Transverse colon (tissue), 4 donors: ENCODE measurements at places on chromosomes 12 and 14. TPM values are rescaled to one million over a fixed set of nuclear protein-coding genes. Genes with fewer than 3 reads are reported as not detected.

IAPP gene
- not detected for total RNA-seq

PLXNC1 gene
- 3.3 TPM for total RNA-seq

WDHD1 gene
- total RNA-seq, result 1.2 TPM

LRRC10 gene
- not detected for total RNA-seq

- DNase-seq, result no peak
These were observed 172.7 kb upstream of the PARP11 start for GRCh38 chr12:4045786-4046494.

- DNase-seq, result no peak
These were observed 17.9 kb downstream of the PXN start for GRCh38 chr12:120247621-120248030.

DNA sequence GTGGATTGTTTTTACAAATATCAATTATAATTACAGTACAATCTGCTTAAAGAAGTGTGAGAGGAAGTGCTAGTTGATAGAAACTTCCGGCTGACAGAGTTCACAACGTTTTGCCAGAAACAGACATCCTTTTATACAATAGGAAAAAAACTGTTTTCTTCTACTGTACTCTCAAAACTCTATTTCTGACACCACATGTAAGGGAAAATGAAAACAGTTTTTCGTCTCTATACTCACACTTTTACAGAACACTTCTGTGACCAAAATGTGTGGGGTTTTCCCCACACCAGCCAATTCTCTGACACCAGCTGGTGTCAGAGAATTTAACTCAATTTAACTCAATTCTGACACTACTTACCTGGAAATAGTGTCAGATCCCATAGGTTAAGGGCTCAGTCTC, 24.2 kb upstream of the HIF1A start:
- no peak for DNase-seq

- no peak for DNase-seq
These were observed 73.8 kb upstream of the FBRSL1 start for GRCh38 chr12:132416121-132416673.

DNA sequence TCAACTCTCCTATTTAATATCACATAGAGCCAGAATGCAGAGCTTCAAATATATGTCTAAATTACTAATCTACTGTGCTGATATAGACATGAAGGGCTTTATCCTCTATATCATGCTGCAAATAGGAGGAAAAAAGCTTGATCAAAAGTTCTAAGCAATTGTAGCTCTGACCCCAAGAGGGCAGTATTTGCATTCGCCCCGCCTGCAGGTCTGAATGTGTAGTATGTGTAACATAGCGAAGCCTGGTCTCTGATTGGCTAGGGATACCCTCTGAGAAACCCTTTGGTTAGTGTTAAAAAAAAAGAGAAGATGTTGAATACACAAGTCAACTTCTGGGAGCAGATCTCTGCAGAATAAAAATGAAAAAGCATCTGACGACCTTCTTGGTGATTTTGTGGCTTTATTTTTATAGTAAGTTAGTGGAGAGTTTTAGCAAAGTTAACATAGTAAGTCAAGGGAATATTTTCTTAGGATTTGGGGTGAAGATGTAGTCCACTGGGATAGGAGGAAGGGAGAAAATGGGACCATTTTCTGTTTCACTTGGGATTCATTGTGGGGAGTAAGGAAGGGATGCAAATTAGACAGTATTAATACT, 151.6 kb upstream of the OR4E1 start:
- DNase-seq, result no peak

DNA sequence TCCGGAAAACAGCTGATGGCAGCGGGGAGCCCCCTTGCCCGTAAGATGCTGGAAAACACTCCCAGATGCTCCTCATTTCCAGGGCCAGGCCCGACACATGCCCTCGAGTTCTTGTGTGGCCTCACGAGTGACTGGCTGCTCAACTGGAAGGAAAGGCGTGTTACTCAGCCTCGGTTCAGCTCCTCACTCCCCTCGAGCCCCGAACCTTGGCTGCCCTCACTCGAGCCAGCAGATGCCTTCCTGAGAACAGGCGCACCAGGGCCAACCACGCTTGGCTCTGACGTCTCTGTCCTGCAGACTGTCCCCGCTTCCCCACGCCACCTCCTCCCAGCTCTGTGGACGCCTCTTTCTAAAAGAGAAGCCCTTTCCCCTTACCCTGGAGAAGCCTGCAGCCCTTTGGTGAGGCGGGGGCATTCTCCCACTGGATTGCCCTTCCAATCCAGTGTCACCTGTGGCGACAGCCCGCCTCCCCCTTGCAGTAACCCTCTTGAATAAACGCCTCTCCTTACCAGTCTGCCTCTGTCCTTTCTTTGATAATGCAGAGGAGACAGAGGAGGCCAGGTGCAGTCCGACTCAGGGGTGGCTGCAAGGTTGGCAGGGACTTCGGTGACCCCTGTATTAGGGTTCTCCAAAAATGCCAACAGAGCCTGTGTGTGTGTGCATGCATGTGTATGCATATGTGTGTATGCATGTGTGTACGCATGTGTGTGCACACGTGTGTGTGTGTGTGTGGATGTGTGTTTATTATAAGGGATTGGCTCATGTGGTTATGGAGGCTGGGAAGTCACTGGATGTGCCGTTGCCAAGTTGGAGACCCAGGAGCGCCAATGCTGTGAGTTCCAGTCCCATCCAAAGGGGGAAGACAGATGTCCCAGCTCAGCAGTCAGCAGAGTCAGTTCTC, 166.3 kb downstream of the KIF26A start:
- no peak for DNase-seq

GRCh38 chr12:53807322-53807860, 55.6 kb upstream of the CISTR start:
- no peak for DNase-seq

GRCh38 chr12:110370732-110371231, 32.7 kb downstream of the ANAPC7 start:
- no peak for DNase-seq
